ENCODE measurements at places on chromosomes 11 and 22. TPM values are rescaled to one million over a fixed set of nuclear protein-coding genes. Genes with fewer than 3 reads are reported as not detected.

- no peak for DNase-seq
Measured at GRCh38 chr11:107496011-107496410, 38.4 kb upstream of the CWF19L2 start.

The HBB gene
- total RNA-seq: 77.3 TPM

DNA sequence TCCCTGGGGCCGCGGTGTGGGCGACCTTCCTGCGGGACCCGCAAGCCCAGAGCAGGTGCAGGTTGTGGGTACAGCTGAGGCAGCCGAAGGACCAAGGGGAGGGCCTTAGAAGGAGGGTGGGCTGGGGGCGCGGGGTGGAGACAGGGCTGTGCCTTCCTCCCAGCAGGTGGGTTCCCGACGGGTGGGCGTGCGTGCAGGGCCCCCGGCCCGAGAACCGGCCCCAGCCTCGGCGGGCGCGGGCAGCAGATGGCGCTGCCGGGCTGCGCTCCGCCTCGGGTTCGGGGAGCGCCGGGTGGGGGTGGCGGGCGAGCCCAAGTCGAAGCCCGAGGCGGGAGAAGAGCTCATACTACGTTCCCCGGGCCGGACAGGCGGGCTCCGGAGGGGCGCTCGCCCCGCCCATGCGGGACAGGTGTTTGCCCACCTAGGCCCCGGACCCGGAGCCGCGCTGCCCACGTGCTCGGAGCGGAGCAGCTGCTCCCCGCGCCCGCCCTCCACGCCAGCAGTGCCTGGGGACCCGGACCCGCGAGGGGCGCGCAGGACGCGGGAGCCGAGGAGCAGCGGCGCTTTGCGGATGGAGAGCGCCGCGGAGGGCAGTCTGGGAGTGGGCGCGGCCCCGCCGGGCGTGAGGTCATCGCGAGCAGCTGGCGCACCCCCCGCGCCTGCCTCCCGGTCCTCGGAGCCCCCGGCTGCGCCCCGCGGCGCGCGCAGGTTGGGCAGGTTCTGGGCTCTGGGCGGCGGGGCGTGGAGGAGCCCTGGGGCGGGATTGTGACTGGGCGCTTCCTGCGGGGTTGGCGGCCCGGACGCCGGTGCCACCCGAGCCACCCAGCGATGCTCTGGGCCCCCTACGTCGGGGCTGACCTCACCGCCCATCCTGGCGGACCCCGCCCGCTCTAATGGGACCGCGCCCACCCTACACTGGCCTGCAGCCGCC lies 25.3 kb downstream of the DUSP8 start:
- DNase-seq: peak; percentile 58

GRCh38 chr11:84922212-84922805 lies 704.8 kb downstream of the DLG2 start:
- DNase-seq: no peak

The LRRC10B gene
- 0.74 TPM for total RNA-seq

The DMC1 gene
- total RNA-seq: 1.2 TPM

DNA sequence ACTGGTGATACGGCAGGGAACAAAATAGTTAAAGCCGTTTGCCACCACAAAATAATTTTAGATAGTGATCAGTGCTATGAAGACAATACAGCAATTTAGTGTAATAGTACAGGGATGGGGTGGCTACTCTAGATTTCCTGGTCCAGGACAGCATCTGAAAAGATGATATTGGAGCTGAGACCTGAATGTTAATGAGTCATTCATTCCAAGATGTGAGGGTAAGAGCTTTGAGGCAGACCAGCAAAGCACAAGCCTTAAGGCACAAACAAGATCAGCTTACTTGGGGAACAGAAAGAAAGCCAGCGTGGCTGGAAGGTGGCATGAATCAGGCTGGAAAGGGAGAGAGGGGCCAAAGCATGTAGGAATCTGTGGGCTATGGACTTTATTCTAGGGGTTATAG lies 132.3 kb downstream of the TRIM44 start:
- DNase-seq: no peak

The XKR3 gene
- not detected for total RNA-seq
